ENCODE measurements at places on chromosomes 6 and 20. TPM values are rescaled to one million over a fixed set of nuclear protein-coding genes. Genes with fewer than 3 reads are reported as not detected.

SLC17A3 gene
- not detected for total RNA-seq

CPNE5 gene
- 15.3 TPM for total RNA-seq

CST2 gene
- total RNA-seq, result not detected

DNAH8 gene
- under 0.01 TPM for total RNA-seq

DYNLT2 gene
- total RNA-seq, result 4.1 TPM

LINC00237 gene
- 2.8 TPM for total RNA-seq

CDH26 gene
- total RNA-seq, result 2.2 TPM

DEF6 gene
- 1.6 TPM for total RNA-seq

SALL4 gene
- 0.31 TPM for total RNA-seq

CFB gene
- 1.9 TPM for total RNA-seq

F13A1 gene
- 2.5 TPM for total RNA-seq

ABHD16B gene
- total RNA-seq, result not detected

TFAP2B gene
- total RNA-seq, result not detected

FAM217A gene
- not detected for total RNA-seq

SAMD5 gene
- total RNA-seq, result 22.5 TPM

BPIFB1 gene
- total RNA-seq, result not detected

PCED1A gene
- 32.9 TPM for total RNA-seq

TNXB gene
- 8.1 TPM for total RNA-seq

RIPPLY2 gene
- 11.3 TPM for total RNA-seq

BRD2 gene
- total RNA-seq, result 124 TPM

DLGAP4 gene
- 93.6 TPM for total RNA-seq

C4A gene
- 20.7 TPM for total RNA-seq

PSMG4 gene
- 70.1 TPM for total RNA-seq

CRISP2 gene
- 0.31 TPM for total RNA-seq

TAAR6 gene
- total RNA-seq, result not detected

MEP1A gene
- not detected for total RNA-seq

ARMH2 gene
- not detected for total RNA-seq

LKAAEAR1 gene
- 0.63 TPM for total RNA-seq

ZNF335 gene
- total RNA-seq, result 31.0 TPM

PNPLA1 gene
- total RNA-seq, result not detected

HLA-DMA gene
- total RNA-seq, result 1.6 TPM

YWHAB gene
- 127 TPM for total RNA-seq

PTPN1 gene
- total RNA-seq, result 19.4 TPM

ARFGEF2 gene
- total RNA-seq, result 30.4 TPM

HTR1B gene
- 1.9 TPM for total RNA-seq

TRAM2 gene
- 2.5 TPM for total RNA-seq

RGS17 gene
- 82.6 TPM for total RNA-seq

SLC18B1 gene
- 9.7 TPM for total RNA-seq

GMPR gene
- 0.63 TPM for total RNA-seq

MUC22 gene
- not detected for total RNA-seq

PTK7 gene
- 43.8 TPM for total RNA-seq

ESR1 gene
- total RNA-seq, result under 0.01 TPM
